Activated CD8-positive, alpha-beta T cell treated with anti-CD3 and anti-CD28 coated beads for 36 hours (primary cell): ENCODE measurements at places on chromosomes 7 and 10.

GRCh38 chr10:13238271-13239077, 4.3 kb upstream of the UCMA start:
- no peak for DNase-seq

GRCh38 chr7:24899905-24900304, 80.1 kb downstream of the OSBPL3 start:
- DNase-seq, result no peak

GRCh38 chr7:73809467-73809951, 21.3 kb upstream of the CLDN4 start:
- no peak for DNase-seq

- DNase-seq, result peak; percentile 92
Observed at GRCh38 chr7:92833766-92834506, 2.4 kb downstream of the CDK6 start.
